ENCODE measurements at places on chromosomes 16 and 17. TPM values are rescaled to one million over a fixed set of nuclear protein-coding genes. Genes with fewer than 3 reads are reported as not detected.

The STX4 gene
- total RNA-seq: 83.3 TPM

The CLEC16A gene
- 41.6 TPM for total RNA-seq

The HIGD1B gene
- 1.3 TPM for total RNA-seq

The TMEM220 gene
- total RNA-seq: 10.5 TPM

The TSEN54 gene
- total RNA-seq: 38.9 TPM

The SLC5A11 gene
- total RNA-seq: 0.31 TPM

The CHAD gene
- total RNA-seq: 4.5 TPM

DNA sequence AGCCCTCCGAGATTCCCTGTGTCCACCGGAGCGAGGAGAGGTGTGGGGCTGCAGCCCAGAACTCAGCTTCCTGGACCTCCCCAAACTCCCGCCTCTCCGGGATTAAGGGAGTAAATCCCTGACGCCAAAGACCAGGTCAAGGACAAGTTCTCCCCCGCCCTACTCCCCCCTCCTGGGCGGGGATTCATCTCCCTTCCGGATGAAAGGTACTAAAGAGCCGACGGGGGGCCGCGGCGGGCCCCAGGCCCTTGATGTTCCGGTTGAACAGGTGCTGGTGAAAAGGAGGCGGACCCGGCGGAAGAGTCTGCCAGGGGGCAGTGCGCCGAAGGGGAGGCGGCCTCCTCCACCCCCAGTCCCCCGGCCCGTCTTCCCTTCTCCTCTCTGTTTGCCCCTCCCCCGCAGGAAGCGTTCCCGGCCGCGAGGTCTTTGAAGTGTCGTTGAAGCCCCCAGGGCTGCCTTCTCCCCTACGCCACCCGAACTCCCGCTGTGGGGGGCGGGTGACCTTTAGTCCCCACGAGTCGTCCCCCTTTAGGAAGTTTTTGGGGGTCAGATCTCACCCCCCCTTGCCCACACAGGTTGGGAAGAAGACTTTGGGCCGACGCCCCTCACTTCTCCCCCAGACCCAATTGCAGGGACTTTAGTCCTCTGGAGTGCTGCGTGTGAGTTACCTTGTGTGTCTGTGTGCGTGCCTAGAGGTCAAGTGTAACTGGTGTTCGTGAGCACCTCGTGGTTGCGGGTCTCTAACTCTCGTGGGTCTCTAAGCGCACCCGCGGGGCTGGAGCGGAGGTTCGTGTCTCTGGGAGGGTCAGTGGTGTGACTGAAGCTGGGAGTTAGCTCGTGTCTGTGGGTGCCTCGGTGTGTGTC lies 1.1 kb upstream of the MLLT6 start:
- DNase-seq: peak; percentile 92

DNA sequence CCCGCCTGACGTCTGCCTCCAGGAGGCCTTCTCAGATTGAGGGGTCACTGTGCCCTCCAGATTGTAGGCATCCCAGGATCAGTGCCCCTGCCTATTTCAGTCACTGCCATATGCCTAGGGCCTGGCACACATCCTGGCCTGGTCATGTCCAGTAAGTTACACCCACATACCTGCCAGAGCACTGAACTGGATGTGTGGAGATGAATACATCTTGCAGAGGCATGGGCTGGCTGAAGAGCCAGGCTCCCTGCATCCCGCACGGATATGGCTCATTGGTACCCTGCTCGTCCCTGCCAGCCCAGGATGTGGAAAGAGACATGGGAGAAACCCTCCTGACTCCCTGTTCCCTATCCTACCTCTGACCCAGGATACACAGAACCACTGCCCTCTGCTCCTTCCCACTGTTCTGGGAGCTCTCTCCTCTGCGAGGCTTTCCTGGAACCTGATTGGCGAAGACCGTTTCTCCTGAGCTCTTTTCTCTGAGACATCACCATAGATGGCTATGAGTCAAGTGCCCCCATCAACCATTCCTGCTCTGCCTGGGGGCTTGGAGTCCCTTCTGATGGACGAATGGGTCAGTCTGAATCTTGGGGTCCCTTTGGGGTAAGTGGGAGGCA lies 40.0 kb upstream of the TAC4 start:
- DNase-seq: no peak

DNA sequence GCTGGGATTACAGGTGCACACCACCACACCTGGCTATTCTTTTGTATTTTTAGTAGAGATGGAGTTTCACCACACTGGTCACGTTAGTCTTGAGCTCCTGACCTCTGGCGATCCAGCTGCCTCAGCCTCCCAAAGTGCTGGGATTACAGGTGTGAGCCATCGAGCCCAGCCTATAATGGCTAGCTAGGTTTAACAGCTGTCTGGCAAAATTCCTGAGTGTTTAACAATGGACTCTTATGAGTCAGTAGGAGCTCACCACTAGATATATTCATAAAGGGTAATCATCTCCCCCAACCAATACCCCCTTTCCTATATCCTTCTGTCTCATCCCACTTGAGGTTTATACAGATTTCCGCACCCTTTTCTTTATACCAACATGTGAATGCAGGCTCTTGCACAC lies 91.5 kb upstream of the CDH13 start:
- no peak for DNase-seq

- no peak for DNase-seq
These were observed 41.1 kb upstream of the CDH13 start for GRCh38 chr16:82585675-82586074.

DNA sequence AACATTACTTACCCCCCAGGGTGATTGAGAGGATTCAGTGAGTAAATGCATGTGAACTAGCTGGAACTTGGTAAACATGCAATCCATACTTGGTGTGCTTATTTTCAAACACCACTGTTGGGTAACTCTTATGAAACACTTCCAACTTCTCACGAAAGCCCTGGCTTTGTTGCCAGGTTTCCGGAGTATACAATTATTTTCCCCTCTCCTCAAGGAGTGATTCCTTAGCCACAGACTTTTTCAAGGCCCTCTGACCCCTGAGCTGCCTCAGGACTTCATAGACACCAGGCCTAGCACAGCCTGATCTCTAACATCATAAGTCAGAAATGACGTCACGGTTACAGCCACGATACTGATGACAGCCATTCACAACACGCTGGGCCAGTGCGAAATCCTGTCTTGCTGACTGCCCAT lies 27.6 kb downstream of the HSD17B2 start:
- DNase-seq: no peak

DNA sequence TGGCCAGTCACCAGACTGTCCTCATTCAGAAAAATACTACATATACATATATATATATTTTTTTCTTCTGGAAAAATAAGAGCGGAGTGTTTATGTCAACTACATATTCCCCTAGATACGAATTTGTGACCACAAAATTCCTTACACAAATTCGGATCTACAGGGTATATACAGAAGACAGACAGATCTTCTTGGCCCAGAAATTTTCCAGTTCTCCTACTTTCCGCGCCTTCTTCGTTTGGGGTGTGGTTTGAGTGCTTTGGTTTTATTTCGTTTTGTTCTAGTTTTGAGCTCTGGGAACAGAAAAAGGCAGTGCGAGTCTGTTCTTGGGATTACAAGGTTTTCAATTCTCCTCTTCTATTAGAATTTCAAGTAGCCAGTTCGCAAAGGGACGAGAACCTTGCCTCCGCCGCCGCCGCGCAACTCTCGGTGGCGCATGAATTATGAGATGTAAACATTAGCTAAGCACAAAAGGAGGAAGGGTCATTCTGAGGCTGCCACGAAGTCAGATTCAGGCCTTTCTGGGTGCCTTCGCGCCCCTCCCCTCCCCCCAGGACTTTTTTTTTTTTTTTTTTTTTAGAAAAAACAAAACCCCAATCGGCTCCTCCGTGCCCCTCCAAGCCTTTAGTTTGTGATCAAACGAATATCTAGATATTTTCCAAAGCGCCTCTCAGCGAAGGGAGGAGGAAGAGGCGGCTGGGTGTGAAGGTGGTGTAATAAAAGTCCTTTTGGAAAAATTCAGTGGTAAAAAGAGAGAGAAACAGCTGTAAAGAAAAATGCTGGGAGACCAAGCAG lies 1.8 kb upstream of the HOXB4 start:
- DNase-seq: peak; percentile 57

DNA sequence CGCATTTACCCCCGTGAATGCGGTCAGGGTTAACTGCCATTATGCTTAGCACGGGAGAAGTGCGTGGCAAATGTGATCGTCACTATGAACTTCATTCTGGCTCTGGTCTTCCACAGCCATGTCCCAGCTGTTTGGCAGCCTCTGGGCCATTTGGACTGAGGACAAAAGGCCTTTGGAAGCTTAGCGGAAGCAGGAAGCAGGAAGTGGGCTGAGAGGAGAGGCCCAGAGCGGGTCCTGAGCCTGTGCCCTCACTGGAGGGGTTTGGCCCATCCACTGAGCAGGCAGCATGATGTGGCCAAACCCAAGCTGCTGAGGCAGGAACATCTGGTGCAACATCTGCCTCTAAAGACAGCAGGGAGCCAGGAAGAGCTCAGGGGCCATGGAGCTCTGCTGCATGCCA lies 345.9 kb downstream of the C16orf95 start:
- no peak for DNase-seq

- DNase-seq: no peak
These were observed 11.5 kb downstream of the KCNJ16 start for GRCh38 chr17:70086516-70086915.

GRCh38 chr17:78658281-78658785 lies 81.1 kb upstream of the DNAH17 start:
- DNase-seq: no peak

DNA sequence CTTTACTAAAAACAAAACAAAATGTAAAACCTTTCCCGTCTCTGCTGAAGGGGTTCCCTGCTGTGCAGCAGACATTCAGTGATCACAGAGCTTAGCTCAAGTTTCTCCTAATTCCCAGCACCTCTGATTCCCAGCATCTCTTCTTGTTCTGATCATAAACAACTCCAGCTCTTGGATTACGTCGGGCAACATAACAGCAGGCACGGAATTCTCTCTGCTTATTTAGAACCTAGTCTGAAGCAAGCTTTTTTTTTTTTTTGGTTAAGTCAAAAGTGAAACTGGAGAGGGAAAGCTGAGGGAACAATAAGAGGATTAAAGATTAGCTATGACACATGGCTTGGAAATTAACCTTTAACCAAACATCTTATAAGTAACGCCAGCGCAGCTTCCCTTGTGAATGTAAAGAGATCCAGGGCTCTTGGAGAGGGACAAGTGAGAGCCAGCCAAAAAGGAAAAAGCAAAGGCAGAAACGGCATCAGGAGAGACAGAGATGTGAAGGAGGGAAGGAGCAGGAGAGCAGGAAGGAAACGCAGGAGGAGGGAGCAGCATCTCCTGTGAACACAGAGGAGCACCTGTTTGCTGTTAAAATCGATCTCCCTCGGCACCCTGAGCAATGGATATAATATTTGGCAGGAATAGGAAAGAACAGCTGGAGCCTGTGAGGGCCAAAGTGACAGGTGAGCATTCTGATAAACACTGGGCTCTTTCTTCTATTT lies at the start of gene BCO1:
BCO1 (plus strand) TSS at position 394 of the 716 bp plus-strand sequence; CDS start at position 614, 220 bp downstream.
- peak; percentile 36 for DNase-seq

GRCh38 chr17:17019891-17020456 lies 22.3 kb upstream of the MPRIP start:
- no peak for DNase-seq

- no peak for DNase-seq
These were observed 22.6 kb downstream of the NACA2 start for GRCh38 chr17:61568219-61569072.

DNA sequence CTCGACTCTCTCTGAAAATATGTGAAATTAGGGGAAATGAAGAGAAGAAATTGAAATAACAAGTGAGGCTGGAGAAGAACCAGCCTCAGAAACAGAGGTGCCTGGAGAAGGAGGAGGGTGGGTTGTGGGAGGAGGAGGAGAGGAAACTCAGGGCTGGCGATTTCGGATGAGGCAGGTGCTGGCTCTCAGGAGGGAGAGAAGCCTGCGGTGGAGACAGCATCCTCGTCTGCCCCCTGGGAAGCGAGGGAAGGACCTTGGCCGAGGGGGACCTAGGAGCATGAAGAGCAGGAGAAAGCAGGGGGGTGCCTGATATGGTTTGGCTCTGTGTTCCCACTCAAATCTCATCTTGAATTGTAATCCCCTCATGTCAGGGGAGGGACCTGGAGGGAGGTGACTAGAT lies 264.7 kb upstream of the TNRC6C start:
- DNase-seq: no peak

DNA sequence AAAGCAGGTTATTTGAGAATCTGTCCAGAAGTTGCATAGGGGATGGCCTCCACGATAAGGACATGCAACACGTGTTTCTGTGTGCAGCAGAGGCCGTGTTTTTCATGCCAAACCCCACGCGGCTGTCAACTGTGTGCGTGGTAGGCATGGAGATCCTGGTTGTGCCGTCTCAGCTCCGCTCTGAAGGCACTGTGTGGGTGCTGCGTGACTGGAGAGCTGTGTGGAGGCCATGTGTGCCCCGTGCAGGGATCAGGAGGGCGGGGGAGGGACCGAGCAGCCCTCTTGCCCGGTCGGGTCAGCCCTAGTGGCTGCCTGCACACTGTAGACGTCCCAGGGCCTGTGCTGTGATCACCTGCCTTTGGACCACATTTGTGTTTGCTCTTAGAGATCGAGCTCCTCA lies 74.5 kb downstream of the SEC14L1 start:
- no peak for DNase-seq

GRCh38 chr16:56306690-56307533 lies 115.6 kb downstream of the GNAO1 start:
- no peak for DNase-seq

DNA sequence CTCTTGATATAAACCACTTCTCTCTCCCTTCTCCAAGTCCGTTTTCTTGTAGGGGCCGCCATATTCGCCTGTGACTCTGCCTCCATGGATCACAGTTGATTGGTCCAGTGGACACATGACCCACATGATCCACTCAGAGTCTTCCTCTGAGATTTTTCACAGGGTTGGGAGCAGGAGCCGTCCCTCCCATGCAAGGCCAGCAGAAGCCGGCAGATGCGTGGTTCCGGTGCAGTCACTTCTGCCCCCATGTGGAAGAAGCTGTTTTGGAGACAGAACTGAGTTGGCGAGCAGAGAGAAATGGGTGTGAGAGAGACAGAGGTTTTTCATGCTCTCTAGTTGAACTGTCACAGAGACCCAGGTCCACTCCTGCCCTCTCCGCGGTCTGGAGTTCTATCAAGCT lies 83.3 kb downstream of the C16orf95 start:
- no peak for DNase-seq

DNA sequence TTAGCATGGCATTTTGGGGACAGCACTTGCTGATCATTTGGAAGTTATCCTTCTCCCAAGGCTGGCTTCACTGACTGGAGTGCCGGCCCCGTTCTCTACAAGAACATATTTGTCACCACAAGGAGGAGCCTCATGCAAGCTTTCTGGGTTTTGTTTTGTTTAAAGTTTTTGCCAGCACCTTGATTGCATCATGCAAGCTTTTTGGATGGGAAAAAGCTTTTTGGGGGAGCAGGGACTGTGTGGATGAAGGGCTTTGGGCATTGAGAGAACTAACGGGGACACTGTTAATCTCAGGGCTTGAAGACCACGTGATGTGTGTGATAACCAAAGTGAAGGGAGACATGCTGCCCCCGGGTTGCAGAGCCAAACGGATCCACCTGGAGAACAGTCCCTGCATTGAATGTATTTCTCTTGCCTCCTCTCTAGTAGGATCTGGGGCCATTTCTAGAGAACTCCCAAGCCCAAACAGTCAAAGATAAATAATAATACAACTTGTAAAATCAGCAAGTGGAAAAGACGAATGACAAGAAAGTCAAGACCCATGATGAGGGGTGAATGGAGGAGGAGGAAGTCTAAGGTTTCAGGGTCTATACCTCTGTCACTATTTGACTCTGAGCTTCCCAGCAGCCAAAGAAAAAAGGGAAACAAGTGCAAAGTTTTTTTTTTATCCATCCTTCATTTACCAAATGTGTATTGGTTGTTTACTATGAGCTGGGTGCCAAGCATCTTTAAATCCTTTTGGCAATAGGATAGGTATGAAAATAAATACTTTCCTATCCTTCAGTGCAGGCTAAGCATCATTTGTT lies 17.2 kb downstream of the TMEM114 start:
- DNase-seq: no peak

- peak; percentile 56 for DNase-seq
These were observed 36.0 kb upstream of the FBXO47 start for GRCh38 chr17:39002991-39003715.

Data from left colon (tissue), 2 donors.